ENCODE measurements at places on chromosomes 2 and 18. TPM values are rescaled to one million over a fixed set of nuclear protein-coding genes. Genes with fewer than 3 reads are reported as not detected.

DNA sequence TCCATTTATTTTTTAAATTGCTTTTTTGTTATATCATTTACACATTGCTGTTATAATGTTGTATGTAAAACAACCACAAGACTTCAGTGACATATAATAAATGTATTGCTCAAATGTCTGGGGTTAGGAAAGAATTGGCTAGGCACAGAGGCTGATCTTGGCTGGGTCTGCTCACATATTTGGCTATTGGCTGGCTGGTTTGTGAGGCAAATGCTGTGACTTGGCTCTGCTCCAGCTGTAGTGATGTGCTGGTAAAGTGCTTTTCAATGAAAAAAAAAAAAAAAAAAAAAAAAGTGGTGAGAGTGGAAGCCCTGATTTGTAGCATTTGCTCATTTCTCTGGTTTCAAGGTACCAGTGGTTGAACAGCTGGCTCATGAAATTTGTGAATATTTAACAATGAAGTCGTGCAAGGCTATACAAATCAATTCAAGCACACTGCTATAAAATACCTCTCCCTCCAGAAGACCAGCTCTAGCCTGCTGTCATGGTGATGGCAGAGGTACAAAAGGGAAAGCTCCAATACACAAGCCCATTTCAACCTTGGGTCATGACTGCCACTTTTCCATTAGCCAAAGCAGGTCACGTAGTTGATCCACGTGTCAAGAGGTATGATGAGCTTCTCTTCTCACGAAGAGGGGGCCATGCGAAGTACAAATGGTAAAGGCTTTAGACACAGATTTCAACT, 43.7 kb upstream of the RIT2 start:
- no peak for DNase-seq

The G6PC2 gene
- not detected for polyA plus RNA-seq

The EN1 gene
- polyA plus RNA-seq, result not detected

DNA sequence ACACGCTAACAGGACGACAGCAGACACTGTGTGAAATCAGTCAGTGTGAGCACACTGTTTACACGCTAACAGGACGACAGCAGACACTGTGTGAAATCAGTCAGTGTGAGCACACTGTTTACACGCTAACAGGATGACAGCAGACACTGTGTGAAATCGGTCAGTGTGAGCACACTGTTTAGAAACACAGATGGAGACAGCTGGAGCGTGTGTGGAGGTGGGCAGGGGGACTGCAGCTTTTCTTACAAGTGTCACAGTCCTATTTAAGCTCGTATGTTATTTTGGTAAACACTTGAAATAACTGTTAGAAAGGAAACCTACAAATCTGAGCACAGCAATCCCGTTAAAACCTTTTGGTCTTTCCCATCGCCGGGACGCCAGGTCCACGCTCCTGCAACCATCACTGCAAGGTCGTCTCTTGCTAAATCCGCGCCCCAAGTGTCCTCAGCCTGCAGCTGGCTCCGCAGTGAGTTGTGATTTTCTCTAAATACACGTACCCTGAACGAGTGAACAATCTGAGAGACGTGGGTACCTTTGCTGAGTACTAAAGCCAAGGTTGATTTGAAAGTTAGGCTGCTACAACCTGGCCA, 58.9 kb upstream of the CTDP1 start:
- no peak for DNase-seq

DNA sequence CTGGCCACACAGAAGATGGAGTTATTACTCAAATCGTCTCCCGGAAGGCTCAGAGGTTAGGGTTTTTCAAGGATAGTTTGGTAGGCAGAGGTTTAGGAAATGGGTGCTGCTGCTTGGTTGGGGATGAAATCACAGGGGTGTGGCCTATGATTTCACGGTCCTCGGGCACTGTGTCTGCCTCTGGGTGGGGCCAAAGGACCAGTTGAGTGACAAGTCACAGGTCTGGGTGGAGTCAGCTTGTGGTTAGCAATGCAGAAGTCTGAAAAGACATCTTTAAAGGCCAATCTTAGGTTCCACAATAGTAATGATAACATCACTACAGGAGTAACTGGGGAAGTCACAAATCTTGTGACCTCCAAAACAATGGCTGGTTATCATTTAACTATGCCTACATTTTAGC, 387.8 kb downstream of the ZNF521 start:
- DNase-seq, result no peak

The CD28 gene
- 0.04 TPM for polyA plus RNA-seq

- DNase-seq, result no peak
Observed at GRCh38 chr2:120885321-120885720, 149.7 kb downstream of the GLI2 start.
